Fibroblast of skin of back (primary cell): ENCODE measurements at places on chromosomes 11 and 22.

GRCh38 chr22:30863081-30863833, 105.3 kb downstream of the MORC2 start:
- peak; percentile 22 for DNase-seq

- DNase-seq, result no peak
Observed at GRCh38 chr22:47596176-47596690, 833.8 kb downstream of the TBC1D22A start.

DNA sequence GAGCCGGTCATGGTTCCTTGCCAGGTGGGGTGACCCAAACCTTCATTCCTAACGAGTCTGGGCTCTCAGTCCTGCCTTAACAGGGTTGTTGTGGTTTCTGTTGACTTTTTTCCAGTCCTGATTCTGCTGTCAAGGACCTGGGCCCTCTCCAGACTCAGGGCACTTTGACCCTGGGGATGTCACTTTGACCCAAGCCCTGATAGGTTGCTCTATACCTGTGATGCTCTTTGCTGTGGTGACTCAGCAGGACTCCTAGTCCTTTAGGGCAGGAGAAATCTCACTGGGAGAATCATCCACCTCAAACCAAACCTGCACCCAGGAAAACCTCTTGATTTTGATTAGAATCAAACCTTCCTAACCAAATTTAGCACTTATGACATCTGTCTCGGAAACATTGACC, 20.5 kb upstream of the MPPED1 start:
- DNase-seq, result no peak

DNA sequence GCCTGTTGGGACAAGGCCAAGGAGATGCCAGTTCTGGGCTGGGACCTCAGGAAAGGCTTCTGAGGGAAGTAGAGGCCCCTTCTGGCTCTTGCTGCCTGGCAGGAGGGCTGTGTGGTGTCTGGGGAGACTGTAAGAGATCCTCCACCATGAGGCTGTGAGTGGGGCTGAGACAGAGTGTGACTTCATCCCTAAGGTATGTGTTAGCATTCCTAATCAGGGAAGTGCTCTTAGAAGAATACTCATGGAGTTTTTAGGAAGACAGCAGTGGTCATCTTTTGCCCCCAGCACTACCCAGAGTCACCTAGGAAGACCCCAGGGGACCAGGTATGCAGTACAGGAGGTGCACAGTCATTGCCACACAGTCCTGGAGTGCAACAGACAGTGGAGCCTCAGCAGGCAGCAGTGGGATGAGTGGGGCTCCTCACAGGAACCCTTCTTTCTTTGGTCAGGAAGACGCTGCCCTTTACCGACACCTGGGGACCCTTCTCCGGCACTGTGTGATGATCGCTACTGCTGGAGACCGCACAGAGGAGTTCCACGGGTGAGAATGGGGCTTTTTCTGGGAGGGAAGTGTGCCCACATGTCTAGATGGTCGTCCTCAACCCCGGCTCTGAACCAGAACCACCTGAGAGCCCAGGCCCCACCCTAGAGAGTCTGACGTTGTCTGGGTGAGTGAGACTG, 2.8 kb downstream of the RIC8A start:
- peak; percentile 89 for DNase-seq

DNA sequence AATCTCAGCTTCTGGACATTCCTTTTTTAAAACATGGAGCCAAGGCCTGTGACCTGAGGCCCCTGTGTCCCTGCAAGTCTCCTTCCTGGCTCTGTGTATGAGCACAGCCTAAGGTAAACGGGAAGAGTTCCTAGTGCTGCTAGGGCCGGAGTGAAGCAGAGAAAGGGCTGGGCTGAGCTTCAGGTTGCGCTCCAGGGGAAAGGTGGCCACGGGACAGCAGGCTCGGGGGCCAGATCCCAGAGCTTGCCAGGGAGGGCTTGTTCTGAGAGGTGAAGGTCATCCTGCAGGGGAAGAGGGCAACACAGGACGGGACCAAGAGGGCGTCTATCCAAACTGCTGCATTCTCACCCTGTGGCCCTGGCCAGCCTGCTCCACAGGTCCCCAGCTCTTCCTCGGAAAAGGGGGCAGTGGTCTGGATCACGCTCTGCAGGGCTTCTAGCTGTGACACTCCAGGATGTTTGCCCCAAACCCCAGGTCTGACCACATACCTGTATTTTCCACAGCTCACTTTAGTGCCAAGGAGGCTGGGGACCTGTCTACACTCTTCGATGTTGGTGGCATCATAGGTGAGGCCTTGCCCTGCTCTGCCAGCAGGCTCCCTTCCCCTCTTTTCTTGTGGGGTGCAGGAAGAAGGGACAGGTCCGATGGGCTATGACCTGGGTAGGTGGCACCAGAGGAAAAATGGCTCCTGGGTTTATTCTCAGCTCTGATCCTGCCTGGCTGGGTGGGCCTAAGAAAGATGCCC, 20.4 kb downstream of the SLC37A2 start:
- DNase-seq, result no peak
